Ovary (tissue), 10 donors: ENCODE measurements at places on chromosomes 1 and 21.

GRCh38 chr1:109762039-109762585, 1.6 kb downstream of the EPS8L3 start:
- DNase-seq: peak; percentile 6

GRCh38 chr1:15949453-15950245, 26.3 kb downstream of the ZBTB17 start:
- DNase-seq: peak; percentile 97

DNA sequence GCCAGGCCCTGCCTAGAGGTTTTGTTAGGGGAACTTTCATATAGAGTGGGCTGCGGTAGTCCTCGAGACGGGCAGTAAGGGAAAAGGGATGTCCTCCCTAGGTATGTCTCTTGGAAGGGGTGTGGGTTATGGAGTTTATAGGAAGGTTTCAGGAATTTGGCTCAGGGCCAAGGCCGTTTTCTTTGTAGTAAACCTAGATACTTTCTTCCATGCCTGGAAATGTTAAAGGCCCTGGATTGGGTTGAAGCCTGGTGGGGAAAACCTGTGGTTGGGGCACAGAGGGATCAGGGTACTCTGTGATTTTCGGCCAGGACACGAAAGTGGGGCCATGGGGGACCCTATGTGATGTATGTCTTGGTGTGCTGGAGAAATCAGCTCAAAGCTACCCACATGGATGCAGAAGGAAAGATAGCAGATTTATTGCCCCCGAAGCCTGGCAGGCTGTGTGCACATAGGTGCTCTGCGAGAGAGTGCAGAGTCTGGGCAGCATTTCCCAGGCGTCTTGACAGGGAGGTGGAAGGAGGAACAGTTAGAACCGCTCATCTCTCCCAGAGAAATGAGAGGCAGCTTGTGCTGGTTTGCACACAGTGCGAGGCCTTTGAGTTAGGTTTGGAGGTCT, 1.7 kb downstream of the SNAP47 start:
- no peak for DNase-seq

GRCh38 chr1:68585351-68585750, 88.5 kb upstream of the DEPDC1 start:
- DNase-seq: no peak

DNA sequence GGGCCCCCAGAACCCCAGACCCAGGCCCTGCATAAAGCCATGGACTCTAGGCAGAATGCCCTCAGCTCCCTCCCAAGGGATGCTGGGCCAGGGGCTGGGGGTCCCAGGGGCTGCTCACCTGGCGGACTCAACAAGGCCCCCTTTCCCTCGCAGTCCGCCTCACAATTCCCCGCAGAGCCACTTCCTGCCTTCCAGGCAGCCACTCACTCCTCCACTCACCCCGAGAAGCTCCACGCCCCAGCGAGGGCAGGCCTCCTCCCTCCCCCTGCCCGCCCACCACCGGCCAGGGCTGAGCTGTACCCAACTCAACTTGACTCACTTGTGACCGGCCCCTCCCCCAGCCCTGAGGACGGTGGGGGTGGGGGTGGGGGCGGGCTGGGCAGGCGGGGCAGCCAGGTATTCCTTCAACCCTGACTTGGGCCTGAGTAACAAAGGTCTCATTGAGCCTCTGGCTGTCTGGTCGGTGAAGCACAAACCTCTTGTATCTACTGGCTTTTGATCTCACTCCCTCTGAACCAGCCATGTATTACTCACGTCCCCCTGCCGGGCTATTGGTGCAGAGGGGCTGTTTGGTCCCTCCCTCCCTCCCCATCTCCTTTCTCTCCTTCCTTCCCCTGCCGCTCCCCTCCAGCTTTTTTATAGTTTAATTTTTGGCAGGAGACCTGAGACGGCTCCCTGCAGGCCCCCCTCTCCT, 5.9 kb downstream of the BLACAT1 start:
- no peak for DNase-seq

DNA sequence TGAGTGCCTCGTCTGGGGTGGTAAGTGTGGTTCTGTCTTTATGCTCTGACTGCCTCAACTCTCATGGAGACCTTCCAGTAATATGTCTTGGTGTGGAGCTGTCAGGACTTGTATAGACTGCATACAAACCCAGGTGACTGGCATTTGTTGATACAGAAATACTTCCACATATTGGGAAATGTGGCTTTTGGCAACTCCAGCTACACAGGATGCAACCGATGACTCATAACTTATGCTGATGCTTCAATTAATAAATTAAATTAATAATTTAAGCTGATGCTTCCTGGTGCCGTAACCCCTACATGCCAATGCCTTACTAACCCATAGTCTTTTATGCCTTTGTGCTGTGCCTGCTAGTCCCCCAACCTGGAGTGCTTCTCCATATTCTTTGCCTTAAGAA, 72.3 kb upstream of the ARTN start:
- DNase-seq: no peak

- DNase-seq: no peak
Observed at GRCh38 chr1:110647254-110647891, 27.4 kb downstream of the KCNA3 start.

DNA sequence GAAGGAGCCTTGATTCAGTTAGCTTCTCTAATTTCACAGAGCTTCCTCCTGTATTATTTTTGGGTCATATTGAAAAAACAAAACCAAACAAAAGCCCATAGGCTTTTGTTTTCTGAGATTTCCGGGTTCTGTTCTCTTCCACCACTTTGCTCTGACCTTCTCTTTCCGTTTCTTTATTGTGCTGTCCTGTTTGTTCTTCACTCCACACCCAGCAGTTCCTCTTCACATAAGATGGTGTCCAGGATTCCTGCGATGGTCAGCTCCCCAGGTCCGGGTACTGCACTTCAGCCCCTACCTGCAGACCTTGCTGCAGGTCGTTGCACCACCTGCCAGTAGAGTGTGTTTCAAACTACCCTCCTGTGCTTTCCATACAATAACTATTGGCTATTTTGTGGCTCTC, 44.6 kb downstream of the GLUL start:
- no peak for DNase-seq

GRCh38 chr21:37365517-37366481, 774 bp upstream of the DYRK1A start:
- peak; percentile 67 for DNase-seq

DNA sequence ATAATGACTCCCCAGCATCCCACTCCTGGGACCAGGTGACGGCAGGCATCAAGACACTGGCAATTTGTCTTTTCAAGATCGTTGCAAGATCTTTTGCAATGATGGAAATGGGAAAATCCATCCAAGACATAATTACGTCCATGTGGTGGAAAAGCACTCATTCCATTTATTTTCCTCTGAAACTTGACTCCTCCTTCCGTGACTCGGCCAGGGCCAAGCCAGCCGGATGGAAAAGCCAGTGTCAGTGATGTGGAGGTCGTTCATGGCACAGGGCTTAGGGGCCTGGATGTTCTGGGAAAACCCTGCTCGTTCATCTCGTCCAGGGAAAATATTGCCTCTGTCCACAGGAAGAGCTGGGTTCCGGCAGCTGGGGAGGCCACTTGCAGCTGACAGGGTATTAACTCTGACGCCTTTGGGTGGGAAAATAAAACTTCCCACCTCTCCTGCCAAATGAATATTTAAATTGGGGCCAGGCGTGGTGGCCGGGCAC, 46.2 kb downstream of the C1orf198 start:
- no peak for DNase-seq

- DNase-seq: no peak
Observed at GRCh38 chr21:21232320-21232719, 234.1 kb downstream of the NCAM2 start.

DNA sequence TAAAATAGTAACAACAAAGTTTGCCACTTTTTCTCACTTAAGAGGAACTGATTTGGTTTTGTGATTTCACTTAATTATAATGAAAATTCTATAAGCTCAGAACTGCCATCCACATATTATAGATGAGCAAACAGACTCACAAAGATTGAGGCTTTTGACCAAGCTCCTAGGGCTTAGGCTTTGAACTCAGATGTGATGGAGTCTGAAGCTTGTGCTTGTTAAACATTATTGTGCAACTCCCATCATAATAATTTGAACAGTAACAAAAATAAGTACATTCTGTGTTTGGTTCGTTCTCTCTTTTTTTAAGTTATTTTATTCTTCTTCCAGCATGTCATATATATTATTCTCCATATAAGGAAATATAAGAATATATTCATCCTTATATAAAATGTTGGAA, 403.4 kb downstream of the PTPRC start:
- no peak for DNase-seq

- peak; percentile 72 for DNase-seq
Observed at GRCh38 chr1:2214541-2215241, 13.4 kb upstream of the SKI start.

DNA sequence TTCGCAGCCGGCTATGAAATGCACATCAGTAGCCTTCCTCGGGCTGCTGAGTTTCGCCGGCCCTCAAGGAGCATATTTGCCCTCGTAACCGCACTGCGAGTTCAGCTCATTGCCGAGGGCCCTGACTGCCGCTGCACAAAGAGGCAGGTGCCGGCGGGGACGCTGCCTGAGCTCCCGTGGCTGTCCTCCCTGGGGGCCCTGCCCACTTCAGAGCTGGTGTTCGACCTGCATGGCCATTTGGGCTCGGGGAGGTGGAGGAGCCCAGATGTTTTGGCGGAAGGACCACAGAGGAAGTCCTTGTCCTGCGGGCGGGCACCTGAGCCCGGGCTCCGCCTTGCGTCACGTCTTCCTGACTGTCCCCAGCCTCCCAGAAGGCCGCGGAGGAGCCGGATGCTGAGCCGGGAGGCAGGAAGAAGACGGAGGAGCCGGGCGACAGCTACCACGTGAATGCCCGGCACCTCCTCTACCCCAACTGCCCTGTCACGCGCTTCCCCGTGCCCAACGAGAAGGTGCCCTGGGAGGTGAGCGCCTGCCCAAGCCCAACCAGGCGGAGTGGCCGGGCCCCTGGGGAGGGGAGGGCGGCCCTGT, 29.9 kb upstream of the LRRC3 start:
- no peak for DNase-seq

GRCh38 chr1:150798525-150798924, 9.5 kb downstream of the CTSK start:
- no peak for DNase-seq

DNA sequence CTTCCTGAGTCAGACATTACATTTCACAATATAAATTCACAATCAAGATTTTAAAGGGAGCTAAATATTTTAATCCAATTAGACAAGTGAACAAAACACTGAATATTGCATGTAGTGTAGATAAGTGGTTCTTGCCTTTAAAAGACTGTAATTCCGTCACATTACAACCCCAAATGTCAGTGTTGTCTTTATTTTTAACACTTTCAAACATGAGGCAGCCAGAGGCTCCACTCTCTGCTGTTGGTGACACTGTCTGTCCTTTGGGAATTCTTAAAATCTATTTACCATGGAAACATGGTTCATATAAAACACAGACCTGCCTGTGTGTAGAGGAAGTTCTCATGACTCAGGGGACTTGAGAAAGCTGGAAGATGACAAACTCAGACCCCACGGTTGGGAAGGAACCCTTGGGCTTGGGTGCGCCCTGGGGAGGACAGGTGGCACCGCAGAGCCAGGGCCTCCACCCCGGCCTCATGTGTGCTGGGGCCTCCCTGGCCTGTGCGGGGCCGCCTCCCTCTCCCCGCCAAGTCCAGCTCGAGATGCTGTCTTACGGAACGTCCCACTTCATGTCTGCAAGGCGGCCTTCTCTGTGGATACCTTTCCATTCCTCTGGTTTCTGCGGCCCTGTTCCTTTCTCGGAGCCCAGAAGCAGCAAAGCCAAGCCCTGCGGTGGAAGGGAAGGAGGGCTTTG, 239.0 kb downstream of the SDCCAG8 start:
- no peak for DNase-seq

DNA sequence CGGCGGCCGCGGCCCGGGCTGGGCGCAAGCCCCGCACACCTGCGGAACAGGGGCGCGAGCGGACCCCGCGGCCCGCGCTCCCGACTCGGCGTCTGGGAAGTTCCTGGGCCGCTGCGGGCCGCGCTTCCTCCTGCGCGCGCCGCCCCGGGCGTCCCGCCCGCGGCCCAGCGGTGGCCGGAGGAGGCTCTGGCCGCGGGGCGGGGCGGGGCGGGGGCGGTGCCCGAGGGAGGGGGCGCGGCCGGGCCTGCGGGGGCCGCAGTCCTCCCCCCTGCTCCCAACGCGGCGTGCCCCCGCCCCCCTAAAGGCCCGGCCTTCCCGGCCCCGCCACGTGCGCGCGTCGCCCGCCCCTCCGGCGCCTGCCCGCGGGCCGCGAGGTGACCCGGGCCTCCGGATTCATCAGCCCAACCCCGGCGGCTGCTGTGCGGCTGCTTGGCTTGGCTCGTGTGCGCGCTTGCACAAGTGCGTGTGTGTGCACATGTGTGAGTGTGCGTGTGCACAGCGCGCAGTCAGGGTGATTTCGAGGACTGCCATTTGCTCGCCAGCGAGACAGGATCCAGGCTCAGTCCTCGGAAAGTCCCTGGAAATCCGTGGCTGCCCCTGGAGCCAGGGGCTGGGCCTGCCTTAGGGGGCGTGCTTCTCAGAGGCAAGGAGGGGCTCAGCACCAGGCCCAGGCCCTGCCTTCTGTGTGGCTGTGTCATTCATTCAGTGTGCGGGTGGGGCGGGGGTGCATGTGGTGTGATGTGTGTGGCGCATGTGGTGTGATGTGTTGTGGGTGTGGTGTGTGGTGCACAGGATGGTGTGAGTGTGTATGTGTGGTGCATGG, at the start of gene C2CD2:
TSS of gene C2CD2 (minus strand) at position 188 of the 823 bp plus-strand sequence. CDS start 370 bp downstream, outside the sequence.
- peak; percentile 77 for DNase-seq

DNA sequence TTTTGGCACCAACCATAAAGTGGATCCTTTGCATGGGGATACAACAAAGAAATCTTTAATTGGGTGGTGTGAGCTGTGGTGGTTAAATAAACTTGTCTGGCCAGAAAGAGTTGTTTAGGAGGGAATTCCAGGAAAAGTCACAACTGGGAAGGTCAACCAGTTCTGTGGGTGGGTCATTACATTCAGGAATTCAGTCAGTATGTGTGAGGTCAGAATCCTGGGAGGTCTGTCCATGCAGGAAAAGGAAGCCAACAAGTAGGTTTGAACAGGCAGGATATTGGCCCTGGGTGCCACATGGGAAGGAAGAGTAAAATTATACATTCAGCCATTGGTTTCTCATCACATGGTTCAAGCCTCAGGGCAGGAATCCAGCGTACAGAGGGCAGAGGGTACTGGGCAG, 162.3 kb upstream of the ADAMTS5 start:
- no peak for DNase-seq

- DNase-seq: no peak
Observed at GRCh38 chr1:101605878-101606277, 369.1 kb downstream of the S1PR1 start.

DNA sequence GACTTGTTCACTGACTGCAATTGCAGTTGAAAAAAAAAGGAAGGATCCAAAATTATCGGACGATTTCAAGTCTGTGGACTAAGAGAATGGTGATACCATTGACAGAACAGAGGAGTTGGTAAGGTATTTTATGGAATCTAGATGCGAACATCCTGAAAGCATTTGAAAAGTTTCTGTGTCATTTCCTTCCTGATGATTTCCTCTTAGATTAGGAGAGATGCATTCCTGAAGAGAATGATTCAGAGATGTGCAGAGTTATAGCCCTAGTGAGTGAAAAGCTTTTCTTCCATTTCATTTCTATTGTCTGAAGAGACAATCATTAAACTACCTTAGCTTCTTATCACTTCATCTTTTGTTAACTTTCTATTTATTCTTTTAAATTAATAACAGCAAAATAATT, 200.0 kb downstream of the KCNK2 start:
- DNase-seq: no peak

GRCh38 chr1:206903687-206904086, 6.4 kb downstream of the IL24 start:
- DNase-seq: no peak
